Renal pelvis (tissue), 12 donors: ENCODE measurements at places on chromosomes 12 and 14. TPM values are rescaled to one million over a fixed set of nuclear protein-coding genes. Genes with fewer than 3 reads are reported as not detected.

- DNase-seq, result no peak
Measured at GRCh38 chr14:20827326-20827725, 24.7 kb upstream of the RNASE1 start.

- DNase-seq, result no peak
Measured at GRCh38 chr14:78612666-78613065, 442.5 kb downstream of the NRXN3 start.

SYT1 gene
- polyA plus RNA-seq, result 16.4 TPM

DNA sequence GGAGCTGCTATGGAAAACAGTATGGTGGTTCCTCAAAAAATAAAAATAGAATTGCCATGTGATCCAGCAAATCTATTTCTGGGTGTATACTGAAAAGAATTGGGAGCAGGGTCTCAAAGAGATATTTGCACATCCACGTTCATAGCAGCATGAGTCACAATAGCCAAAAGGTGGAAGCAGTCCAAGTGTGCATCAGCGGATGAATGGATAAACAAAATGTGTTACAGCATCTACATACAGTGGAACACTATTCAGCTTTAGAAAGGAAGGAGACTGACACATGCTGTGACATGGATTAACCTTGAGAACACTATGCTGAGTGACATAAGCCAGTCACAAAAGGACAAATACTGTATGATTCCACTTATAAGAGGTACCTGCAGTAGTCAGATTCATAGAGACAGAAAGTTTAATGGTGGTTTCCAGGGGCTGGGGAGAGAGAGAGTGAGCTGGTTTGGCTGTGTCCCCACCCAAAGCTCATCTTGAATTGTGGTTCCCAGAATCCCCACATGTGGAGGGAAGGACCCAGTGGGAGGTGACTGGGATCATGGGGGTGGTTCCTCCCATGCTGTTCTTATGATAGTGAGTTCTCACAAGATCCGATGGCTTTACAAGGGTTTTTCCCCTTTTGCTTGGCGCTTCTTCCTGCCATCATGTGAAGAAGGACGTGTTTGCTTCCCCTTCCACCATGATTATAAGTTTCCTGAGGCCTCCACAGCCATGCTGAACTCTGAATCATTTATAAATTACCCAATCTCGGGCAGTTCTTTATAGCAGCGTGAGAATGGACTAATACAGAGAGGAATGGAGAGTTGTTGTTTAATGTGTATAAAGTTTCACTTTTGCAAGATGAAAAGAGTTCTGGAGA lies 17.6 kb upstream of the TBC1D30 start:
- no peak for DNase-seq

MDM1 gene
- 38.4 TPM for polyA plus RNA-seq

DNA sequence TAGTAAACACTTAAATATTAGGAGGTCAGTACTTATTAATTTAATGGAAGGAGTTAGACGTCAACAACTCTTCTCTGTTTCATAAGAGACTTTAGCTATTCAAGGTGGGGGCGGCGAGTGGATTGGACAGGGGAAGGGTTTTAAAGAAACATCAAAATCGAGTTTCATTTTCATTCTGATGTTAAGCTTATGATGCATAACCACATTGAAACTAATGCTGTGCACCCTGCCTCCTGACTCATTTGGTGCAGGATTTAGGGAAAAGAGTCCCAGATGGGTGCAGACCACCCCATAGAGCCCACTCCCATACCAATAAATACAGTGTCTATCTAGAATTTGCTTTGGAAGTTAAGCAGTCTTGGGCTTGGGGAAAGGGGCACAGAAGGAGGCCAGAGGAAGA lies 7.4 kb downstream of the ZBTB39 start:
- DNase-seq, result no peak

- no peak for DNase-seq
Measured at GRCh38 chr14:53742233-53742620, 214.4 kb downstream of the BMP4 start.

DNA sequence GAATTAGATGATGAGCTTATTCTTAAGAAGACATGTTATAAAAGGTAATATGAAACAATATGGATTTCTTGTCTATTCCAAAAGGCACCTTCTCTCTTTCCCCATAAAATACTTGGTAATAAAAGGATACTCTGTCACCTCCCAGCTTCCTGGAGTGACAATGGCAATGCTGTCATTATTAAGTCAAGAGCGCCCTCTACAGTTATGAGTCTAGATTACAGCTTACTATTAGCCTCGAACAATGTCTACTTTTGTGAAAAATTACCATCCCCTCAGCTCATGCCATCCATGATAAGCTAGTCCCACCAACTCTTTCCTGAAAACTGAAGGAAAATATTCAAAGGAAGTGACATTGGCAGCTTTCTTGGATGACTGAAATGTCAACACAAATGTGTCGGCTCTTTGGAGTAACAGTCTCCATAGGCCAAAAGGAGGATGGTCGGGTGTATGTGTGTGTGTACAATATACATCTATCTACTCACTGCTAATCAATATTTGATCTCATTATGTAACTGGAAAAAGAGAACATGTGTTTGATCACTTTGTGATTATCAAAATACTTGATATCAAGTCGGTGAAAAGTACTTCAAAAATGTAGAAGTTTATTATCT lies 48.7 kb upstream of the CDKN3 start:
- peak; percentile 64 for DNase-seq

- no peak for DNase-seq
Measured at GRCh38 chr12:48265777-48266176, 62.7 kb upstream of the OR10AD1 start.

DNA sequence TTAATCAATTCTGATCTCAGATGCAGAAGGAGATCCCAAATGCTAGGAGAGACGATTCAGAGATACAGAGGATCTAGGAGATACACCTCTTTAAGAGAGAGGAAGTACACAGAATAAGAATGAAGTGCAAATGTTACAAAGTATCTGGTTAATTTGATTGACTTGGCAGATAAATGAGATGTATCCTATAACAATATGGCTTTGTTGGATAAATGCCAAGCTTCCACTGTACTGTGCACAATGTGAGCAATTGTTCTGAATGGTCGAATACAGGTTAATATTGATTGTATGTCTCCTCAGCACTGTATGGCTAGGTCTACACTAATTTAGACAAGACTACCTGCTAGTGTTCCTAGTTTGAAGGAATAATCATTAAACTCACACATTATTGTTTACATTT lies 119.6 kb upstream of the PTPRB start:
- DNase-seq, result no peak

GRCh38 chr14:20529806-20530205 lies 24.5 kb downstream of the RNASE10 start:
- no peak for DNase-seq

RABGGTA gene
- 24.2 TPM for polyA plus RNA-seq

SDR9C7 gene
- polyA plus RNA-seq, result 0.07 TPM

GRCh38 chr14:35998303-35998702 lies 172.2 kb downstream of the BRMS1L start:
- no peak for DNase-seq

DNA sequence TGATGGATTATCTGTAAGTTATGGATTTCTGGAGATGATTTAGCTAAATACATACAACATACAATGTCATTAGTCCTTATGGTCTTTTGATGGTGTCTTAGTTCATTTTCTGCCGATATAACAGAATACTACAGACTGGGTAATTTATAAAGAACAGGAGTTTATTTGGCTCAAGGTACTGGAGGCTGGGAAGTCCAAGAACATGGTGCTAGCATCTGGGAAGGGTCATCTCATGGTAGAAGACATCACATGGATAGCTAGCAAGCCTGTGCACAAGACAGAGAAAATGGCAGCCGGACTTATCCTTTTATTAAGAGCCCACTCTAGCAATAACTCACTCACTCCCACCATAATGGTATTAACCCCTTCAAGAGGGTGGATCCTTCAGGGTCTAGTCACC lies 24.2 kb downstream of the KLHL28 start:
- DNase-seq, result no peak

DNA sequence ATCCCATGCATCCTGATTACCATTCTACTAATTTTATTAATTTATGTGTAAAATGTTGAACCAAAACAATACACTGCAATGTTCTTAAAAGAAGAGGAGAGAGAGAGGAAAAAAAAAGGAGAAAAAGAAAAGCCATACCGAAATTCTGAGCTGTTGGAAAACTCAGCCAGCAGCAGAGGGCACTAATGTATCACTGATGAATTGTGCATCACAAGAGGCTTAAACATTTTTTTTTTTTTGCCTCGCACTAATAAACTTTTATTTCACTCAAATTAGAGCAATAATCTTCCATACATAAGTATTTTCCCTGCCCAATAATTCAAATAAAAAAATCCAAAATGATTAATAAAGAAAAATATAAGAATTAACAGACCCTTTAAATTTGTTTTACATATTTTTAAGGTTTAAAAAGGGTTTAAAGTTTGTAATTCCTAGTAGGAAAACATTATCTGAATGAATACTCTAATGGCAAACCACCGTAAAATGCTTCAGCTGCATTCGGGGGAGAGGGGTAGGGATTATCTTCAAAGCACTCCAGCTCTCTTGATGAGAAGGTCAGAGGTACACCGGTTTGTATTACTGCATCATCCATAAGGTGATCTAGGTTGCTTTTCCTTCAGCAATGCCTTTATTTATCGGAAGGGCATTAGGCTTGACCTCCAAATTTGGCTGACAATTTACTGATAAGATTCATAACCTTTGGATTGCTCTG lies 41.9 kb downstream of the ATP23 start:
- peak; percentile 52 for DNase-seq

DNA sequence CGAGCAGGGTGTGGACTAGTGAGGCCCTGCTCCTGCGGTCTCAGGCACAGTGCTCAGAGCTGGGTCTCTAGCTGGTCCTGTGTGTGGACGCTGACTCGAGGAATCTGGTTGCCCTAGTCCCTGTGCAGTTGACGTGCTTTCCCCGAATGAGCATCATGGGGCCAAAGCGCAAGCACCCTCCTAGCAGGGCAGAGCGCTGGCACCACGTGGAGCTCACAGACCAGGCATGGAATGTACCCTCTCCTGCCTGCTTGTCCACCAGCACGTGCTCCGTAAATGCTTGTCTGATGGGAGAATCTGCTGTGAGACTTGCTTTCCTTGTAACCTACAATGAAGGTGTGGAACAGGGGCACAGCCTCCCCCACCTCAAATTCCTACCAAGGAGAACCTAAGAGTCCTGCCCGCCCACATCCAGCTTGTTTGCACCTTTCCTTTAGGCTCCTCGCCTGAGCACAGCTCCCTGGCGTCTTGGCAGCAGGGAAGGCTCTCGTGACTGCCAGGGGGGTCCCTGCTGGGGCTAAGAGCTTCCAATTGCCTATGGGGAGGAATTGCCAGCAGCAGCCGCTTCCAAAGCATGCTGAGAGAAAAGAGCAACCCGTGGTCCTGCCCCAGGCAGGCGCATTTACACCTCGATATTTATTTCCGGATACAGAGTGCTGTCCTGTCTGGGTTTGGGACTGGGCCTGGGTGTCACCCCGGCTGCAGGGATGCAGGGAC lies 125.0 kb downstream of the PIWIL1 start:
- DNase-seq, result no peak

RITA1 gene
- polyA plus RNA-seq, result 20.5 TPM

KIF21A gene
- 46.2 TPM for polyA plus RNA-seq

GRCh38 chr12:57171668-57172067 lies 24.2 kb upstream of the LRP1-AS start:
- no peak for DNase-seq

TSPAN8 gene
- polyA plus RNA-seq, result 26.5 TPM

REM2 gene
- polyA plus RNA-seq, result 1.9 TPM

DNA sequence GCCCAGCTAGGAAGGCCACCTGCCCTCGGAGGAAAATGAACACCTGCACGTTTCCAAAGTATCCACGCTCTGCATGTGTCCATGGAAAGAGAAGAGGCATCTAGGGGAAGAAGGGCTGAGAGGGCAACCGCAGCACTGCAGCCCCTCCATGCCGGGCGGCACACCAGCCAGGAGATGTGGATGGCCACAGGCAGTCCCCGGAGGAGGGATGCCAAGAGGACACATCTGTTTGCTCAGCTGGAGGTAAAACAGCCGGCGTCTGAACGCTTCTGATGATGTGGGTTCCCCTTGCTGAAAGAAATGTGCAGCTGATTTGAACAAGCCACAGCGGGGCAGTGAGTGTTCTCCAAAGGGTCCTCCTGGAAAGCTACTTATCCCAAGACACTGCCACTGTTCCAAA lies 34.0 kb downstream of the CHGA start:
- DNase-seq, result no peak

- no peak for DNase-seq
Measured at GRCh38 chr14:32657081-32657480, 281.6 kb upstream of the NPAS3 start.
